ENCODE measurements at places on chromosomes 1 and 21.

DNA sequence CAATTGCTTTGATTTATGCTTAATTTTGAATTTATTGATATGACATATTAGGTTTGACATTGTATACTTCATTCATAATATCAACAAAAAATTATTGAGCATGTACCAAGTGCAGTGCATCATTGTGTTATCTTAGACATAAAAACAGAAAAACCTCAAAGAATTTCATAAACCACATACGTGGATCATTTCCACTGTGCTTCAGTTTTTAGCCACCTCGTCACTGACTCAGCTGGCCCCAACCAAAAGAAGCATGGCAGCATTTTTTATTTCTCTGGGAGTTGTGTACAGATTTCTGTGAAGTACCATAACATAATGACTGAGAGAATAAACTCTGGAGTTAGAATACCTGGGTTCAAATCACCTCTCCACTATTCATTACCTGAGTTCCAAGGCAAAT, 95.6 kb upstream of the C1orf87 start:
- no peak for DNase-seq

DNA sequence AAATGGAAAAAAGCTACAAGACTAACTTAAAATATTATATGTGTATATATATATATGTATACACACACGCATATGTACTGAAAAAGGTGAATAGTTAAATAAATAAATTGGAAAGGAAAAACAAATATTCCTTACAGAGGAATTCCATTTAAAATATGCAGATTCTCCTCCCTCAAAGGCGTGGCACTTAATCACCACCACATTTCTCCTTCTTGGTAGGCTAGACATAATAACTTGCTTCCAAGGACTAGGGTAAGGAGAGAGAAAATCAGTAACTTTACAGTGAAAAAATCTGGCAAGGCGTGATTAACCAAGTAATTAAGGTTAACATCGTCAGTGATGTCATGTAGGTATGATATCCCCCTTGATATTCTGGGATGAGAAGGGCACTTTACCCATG, 84.0 kb upstream of the USP25 start:
- DNase-seq, result no peak

GRCh38 chr1:2474104-2474844, 1.8 kb upstream of the PLCH2 start:
- DNase-seq, result no peak

DNA sequence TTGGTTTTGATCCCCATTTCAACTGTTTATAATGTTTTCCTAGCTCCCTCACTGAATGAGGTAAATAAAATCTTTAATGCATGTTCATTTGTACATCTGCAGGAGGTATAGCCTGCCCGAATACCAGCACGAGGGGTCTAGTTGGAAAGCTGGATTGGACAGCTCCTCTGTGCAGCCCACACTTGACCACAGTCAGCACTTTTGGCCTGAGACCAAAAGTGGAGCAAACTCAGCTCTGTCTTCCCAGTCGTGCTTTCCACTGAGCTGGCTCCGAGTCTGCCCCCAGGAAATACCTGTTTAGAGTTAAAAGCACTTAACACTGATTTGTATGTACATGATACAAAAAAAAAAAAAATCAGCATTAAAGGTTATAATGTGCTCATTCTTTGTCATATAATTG, 224.4 kb downstream of the DSCAM start:
- no peak for DNase-seq

DNA sequence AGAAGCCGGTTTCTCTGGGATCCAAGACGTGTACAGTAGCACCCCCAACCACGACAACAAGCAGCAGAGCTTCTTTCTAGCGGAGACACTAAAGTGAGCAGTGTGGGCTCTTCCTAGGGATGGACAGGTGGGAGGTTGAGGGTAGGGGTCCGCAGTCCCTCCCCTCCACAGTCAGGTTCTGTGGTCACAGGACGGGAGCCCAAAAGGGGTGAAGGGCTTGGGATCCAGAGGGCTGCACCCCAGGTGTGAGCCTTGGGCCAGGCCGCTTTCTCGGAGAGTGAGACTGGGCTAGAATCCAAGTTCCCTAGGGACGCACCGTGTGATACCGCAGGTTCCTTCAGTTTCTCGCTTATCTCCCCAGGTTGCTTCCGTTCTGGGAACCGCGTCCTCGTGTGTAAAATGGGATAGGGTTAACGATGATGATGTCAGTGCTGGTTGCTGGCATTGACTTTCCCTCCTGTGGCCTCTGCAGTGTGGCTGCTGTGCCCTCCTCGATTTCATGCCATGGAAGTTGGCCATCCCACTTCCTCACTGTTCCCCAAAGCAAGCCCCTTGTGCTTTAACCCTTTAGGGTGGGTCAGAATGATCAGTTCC, 17.3 kb upstream of the SELENON start:
- DNase-seq, result no peak

DNA sequence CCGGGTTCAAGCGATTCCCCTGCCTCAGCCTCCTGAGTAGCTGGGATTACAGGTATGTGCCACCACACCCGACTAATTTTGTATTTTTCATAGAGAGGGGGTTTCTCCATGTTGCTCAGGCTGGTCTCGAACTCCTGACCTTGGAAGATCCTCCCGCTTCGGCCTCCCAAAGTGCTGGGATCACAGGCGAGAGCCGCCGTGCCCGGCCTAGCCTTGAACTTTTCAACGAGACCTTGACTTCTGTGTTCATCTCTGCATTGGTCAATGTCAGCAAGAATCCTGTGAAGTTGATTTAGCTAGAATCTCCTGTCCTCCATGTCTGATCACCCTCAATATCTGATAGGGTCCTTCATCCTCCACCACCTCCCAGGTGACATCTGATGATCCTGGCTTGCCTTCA, 11.4 kb upstream of the CNR2 start:
- DNase-seq, result no peak

- DNase-seq, result no peak
These were observed 1.1 kb upstream of the TMEM9 start for GRCh38 chr1:201155354-201155753.

GRCh38 chr1:156822680-156823079, 6.0 kb upstream of the SH2D2A start:
- DNase-seq, result no peak

DNA sequence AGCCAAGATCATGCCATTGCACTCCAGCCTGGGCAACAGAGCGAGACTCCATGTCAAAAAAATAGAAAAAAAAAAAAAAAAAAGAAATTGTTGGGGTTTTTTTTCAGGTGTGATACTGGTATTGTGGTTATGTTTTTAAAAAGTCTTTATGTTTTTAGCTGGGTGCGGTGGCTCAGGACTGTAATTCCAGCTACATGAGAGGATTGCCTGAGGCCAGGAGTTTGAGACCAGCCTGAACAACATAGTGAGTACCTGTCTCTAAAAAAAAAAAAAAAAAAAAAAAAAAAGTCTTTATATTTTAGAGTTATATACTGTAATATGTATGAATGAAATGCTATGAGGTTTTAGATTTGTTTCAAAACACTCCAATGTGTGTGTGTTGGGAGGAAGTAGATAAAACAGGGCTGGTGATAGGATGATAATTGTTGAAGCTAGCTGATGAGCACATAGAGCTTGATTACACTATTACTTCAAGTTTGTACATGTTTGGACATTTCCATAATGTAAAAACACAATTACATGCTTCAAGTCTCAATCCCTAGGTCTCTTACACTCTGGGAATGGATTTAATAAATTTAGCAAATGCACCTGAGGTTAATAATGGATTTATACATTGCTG, 30.2 kb upstream of the ATP5PO start:
- DNase-seq, result no peak

DNA sequence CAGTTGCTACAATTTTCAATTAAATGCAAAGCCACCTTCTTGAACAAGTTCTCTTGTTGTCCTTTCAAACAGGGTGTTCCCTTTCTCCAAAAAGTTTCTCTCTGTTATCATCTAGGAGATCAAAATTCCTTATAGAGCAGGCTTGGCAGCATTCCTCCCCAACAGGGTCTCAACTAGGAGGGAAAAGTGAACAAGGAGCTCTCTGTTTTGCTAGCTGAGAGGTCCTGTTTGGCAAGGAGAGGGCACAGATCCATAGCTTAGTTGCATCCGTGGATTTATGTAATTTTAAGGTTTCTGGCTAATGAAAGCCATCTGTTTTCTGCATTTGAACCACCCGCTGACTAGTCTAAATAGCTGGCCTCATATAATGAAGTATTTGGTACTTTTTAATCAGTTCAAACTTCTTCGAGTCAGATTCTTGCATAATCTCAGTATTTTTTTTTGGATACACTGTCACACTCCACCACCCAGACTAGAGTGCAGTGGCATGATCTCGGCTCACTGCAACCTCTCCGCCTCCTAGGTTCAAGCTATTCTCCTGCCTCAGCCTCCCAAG, 54.0 kb downstream of the APP start:
- DNase-seq, result no peak

DNA sequence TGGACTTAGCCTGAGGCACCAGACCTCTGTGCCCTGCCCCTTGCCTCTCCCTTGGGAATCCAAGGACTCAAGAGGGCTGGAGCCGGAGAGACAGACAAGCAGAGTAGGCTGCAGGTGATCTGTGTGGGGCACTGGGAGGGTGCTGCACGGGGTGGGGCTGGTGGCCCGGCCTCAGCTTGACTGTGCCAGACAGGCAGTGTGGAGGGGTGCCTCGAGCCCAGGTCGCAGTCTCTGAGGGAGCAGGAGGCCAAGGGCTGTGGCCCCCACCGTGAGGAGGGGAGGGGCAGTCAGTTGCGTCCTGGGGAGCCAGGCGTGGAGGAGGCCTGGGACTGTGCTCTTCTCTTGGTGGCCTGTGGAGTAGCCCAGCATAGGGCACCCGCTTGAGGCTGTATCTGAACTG, 4.0 kb downstream of the GABRD start:
- no peak for DNase-seq

DNA sequence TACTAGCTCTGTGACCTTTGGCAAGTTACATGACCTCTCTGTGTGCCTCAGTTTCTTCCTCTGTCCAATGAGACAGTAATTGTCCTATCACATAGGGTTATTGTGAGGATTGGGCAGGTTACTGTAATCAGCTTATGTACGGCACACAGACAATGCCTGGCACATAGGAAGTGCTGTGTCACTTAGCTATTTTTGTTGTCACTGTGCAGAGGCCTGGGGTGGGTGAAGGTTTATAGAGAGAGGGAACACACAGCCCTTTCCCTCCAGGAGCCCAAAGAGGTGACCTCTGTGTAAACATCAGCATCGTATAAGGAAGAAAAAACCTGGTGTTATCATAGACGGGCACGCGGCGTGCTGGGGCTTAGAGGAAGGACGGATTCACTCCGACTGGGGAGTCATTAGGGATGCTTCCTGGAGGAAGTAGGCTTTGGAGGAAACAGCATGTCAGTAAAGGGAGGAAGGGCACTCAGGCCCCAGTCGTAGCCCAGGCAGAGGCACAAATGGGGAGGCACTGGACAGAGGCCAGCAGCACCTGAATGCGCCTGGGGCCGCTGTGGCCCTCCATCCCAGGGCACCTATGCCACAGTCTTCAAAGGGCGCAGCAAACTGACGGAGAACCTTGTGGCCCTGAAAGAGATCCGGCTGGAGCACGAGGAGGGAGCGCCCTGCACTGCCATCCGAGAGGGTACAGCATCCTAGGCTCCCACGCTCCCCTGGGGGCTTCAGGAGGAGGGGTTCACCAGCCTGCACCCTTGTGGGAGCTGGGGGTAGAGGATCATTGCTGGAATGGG, 21.2 kb downstream of the CDK18 start:
- no peak for DNase-seq

- peak; percentile 34 for DNase-seq
These were observed 106.9 kb upstream of the TMEM51 start for GRCh38 chr1:15046487-15047165.

- no peak for DNase-seq
These were observed 254.3 kb downstream of the PTPRC start for GRCh38 chr1:198893141-198893540.

DNA sequence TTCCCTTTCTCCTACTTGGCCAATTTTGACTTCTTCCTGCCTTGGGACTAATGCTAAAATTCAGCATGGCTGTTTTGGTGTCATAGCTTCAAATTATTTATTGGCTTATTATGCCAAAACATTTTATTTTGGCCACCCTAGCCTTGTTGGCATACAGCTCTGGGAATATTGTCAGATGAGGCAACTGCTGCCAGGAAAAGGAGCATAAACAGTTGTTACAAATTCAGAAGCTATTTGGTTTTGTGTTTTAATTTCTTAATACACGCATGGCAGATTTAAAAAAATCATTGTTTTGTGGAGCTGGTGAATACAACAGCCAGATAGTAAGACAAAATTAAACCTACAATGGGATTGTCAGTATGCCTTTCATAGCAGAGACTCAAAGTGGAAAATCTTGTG, 66.8 kb upstream of the BCL10 start:
- DNase-seq, result no peak

GRCh38 chr1:93670141-93670540, 11.5 kb downstream of the BCAR3 start:
- DNase-seq, result no peak

DNA sequence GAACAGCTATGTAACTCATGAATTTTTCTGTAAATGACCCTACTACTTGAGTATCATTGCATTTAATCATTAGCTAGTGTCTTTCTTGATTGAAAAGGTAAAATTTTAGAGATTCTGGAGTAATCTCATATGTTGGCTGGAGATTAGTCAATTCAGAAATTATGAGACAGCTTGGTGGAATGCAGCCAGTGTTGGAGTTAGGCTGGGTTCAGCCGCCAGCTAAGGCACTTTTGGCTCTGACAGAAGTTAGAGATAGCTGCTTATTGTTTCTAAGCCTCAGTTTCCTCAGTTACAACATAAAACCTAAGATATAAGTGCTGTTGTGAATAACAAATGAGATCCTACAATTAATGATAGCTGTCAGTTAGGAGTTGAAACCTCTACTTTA, 49.4 kb downstream of the TBCE start:
- no peak for DNase-seq

DNA sequence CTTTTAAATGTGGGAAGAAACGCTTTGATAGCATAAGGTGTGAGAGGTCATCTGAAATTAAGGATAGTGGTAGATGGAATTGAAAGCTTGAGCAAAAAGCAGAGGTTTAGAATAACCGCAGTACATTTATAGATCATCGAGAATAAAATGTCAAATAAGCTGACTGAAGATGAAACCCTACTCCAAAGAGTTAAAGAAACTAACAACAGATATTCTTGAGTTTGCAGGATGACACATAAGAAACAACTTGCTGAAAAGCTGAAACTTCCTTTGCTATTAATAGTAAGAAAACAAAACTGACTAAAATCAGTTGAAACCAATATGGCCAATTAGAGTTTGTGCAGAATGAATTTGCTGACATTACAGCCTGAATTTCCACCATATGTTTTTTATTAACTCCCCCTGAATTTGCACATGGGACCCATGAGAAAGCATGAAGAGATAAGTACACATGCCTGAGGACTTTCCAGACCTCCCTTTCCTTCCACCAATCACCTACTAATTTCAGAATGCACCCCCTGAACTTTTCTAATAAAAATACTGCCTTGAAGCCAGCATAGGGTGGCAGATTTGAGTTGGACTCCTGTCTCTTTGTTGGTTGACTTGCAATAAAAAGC, 1.7 kb upstream of the C1orf185 start:
- no peak for DNase-seq

DNA sequence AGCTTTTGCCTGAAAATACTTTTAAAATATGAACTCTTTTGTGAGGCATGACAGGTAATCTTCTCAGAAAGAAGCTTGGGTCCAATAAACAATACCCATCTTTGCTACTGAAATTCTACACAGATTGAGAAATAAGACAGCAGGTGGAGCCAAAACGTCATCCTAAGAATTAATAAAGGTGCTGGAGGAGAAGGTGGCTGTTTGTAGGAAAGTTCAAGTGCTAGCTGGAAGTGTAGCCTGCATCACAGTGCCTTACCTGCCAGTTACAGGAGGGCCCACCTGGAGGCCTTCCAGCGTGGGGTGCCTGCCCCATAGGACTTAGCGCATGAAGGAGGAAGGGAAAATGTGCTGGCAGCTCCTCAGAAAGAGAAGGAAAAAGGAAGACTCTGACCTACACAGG, 93.7 kb downstream of the TTC3 start:
- DNase-seq, result no peak

- no peak for DNase-seq
These were observed 3.1 kb upstream of the NCF2 start for GRCh38 chr1:183593356-183593755.
